ENCODE measurements at places on chromosomes 11 and 22.

- no peak for DNase-seq
Observed at GRCh38 chr11:14423633-14424032, 64.7 kb upstream of the RRAS2 start.

GRCh38 chr11:58227956-58228615 is 632 bp downstream of the OR10Q1 start:
- DNase-seq: no peak

DNA sequence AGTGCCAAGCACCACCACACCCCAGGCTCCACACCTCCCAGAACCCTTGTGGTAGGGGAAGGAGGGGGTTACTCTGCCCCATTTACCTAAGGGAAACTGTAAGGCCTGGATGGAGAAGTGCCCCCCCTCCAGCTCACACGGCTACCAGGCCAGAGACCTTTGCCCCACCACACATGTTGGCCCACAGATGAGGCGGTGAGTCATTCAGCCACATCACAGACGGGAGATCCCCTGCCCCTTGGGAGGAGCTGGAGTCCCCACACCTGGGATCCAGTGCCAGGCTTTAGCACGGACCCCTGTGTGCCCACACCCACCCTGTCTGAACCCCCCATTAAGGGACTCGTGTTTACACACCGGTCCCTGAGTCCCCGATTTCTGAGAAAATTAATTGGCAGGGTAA is 24.9 kb downstream of the CDKN1C start:
- no peak for DNase-seq

DNA sequence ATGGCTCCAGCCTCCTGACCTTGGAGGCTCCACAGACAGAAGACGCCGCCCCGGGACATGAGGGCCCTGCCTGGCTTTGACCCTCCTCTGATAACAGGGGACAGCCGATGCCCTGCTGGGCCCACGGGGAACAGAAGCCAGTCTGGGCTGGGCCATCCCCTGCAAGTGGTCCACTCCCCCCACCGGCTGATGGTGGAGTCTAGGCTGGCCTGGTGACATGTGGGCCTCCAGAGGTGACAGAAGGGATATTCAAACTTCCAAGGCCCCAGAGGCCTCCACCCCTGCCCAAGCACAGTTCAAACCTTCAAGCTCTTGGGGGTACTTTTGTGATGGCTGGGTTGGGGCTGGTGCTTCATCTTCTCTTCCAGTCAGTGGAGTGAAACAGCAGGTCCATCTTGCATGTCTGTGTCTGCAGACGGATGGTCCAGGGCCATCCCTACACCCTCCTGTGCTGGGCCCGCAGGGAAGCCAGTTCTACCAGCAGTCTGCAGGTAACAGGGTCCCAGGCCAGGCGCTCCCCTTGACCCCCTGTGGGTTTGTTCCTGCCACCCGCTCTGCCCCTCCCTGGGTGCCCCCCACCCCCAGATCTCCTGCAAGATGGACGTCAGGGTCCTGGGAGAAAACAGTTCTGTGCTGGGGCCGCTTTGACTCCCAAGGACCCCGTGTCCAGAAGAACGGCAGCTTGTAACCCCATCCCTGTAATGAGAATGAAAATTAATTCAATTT is 929.9 kb downstream of the BRD1 start:
- DNase-seq: no peak

- DNase-seq: no peak
Observed at GRCh38 chr11:119529936-119530335, 107.0 kb upstream of the THY1 start.

DNA sequence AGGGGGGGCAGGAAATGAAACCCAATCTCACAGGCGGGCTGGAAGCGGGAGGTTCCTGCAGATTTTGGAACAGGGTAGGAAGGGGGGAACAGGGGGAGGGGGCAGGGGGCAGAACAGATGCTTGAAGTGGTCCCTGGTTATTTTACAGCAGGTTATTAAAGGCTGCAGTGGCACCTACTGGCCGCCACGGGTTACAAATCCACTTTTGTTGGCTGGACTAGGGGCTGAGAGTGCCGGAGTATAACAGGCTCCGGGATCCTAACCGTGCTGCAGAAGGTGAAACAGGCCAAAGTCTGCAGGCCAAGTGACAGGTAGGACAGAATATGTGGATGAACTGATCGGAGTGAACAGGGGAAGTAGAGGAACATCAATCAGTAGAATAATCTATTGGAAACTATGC is 2.5 kb downstream of the ROBO3 start:
- DNase-seq: no peak

DNA sequence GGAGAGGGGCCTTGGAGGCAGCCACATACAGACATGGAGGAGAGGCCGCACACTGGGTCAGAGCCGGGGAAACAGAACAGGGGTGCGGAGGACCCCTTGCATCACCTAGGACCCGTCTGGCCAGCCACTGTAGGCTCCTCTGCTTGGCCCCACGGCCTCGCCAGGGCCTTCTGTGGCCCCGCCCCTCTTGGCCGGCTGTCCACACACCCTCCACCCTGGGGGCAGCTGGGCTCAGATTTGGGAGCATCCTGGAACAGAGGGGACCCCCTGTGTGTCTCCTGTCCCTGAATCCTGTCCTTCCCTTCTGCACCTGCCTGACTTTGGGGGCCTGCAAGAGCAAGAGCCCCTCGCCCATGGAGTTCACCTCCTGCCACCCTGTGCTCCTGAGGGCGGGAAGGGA is 7.9 kb upstream of the TH start:
- DNase-seq: no peak

DNA sequence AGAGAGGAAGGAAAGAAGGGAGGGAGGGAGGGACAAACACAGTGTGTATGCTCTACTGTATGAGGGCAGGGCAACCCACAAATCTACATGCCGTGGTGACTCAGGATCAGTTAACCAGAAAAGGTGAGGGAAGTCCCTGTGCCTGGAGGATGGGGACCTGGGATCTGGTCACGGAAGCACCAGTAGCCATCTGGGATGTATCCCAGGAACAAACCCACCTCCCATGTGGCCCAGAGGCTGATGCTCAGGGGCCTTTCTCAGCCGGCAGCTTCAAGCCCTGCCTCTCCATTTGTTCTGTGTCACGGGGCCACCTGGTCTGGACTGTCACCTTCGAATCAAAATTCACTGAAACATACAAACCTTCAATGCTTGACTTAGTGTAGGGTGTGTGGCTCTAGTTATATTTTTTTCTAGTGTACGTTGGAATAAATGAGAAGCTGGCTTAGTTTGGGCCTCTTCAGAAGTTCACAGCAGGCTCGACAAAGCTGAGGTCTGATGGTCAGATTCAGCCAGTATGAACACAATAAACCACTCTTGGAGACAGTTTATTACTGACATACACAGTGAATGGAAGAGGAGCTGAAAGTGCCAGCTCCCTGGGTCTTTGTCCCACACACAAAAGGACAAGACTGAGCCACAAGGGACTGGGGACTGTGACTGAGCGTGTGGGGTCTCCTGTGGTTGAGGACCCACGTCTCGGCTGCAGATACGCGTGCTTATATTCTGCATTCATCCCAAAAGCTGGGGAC is 23.5 kb upstream of the RTL6 start:
- DNase-seq: no peak

Measured in activated T-helper 9 cell treated with anti-CD3 and anti-CD28 coated beads, Interleukin-2, amount 50 U/mL, for 16 hours (primary cell).